Heart right ventricle (tissue), 16 donors: ENCODE measurements at places on chromosomes 11 and 22. TPM values are rescaled to one million over a fixed set of nuclear protein-coding genes. Genes with fewer than 3 reads are reported as not detected.
A peak's percentile ranks its signal among the peaks of the same experiment; 100 is the strongest.

ADM gene
- 5.1 TPM for total RNA-seq

KDM4D gene
- total RNA-seq = 0.79 TPM

PLEKHB1 gene
- 13.4 TPM for total RNA-seq

FBLN1 gene
- total RNA-seq = 44.5 TPM

IGLL1 gene
- not detected for total RNA-seq

RRAS2 gene
- 27.7 TPM for total RNA-seq

AAMDC gene
- 88.3 TPM for total RNA-seq

DCUN1D5 gene
- 18.7 TPM for total RNA-seq

KRTAP5-1 gene
- total RNA-seq = not detected

DEUP1 gene
- total RNA-seq = not detected

DNA sequence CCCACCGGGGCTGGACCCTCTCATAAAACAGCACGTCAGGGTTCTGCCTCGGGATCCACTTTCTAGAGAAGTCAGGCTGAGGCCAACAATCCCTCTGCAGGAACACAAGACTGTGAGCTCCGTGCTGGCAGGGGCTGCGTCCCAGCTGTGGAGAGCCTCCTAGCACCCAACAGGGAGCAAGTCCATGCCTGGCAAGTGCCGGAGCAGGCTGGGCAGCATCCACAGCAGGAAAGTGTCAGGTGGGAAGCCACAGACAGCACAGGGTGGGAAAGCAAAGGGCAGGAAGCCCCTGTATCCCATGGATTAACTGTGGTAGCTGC, 682.3 kb downstream of the TBC1D22A start:
- no peak for DNase-seq

GRCh38 chr11:96317571-96317970, 25.4 kb downstream of the MAML2 start:
- no peak for DNase-seq

GRCh38 chr22:29821291-29822016, 16.6 kb downstream of the ASCC2 start:
- peak; percentile 81 for DNase-seq

DNA sequence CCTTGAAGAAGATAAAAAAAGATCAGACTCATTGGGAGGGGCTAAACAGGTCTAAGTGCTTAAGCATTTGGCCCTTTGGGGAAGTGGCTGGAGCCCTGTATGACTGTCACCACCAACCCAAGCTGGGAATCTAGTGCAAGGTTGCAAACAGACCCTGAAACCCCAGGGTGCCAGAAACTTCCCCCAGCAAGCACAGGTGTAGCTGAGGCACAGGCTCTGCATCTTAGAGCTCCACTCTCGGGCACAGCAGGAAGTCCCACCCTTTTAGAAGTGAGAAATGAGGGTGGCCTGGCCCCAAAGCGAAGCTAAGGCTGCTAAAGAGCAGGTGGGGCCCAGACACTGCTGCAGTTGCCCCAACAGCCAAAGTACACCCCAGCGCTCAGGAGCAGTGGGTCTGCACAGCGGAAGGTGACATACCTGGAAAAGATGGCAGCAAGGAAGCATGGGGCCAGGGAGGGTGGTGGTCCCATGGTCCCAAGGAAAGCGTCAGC, 5.8 kb upstream of the KDM2A start:
- no peak for DNase-seq

GRCh38 chr11:36265793-36266628, 23.2 kb downstream of the COMMD9 start:
- DNase-seq = peak; percentile 20

- DNase-seq = no peak
These were observed 1295.9 kb downstream of the JRKL start for GRCh38 chr11:97685695-97686094.

DNA sequence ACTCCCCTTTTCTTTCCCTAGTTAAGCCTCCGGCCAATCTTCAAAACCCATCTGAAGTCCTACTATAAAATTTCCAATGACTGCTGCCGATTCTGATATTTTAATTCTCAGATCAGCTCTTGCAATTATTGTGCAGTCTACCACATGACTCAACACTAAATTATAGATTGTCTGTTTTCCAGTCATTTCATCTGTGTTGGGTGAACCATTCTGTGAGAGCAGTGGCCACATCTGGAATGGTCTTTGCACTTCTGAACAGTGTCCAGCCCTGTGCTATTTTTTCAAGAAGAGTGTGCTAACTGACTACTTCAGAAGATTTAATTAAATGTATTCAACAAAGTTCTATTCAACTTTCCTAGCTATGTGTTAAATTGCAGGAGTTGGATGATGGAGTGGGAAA, 47.2 kb upstream of the MMP7 start:
- no peak for DNase-seq

- peak; percentile 38 for DNase-seq
These were observed 787 bp downstream of the LRRC10B start for GRCh38 chr11:61509043-61510029.

DNA sequence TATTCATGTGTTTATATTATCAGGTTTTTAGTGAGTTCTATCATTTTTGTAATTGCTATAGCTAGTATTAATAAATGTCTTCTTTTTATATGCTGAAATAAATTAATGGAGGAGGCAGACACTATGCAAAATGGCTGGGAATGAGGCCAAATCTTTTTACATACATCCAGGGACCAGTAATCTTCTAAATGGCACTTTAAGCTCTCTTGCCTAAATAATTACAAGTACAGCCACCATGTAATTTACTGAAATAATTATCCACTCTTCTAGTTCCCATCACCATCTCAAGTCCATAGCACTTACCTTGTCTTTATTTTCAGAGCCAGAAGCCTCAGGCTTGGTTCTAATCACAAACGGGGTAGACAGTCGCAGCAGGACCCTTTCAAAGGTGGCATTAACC, 79.1 kb downstream of the GUCY1A2 start:
- no peak for DNase-seq

DNA sequence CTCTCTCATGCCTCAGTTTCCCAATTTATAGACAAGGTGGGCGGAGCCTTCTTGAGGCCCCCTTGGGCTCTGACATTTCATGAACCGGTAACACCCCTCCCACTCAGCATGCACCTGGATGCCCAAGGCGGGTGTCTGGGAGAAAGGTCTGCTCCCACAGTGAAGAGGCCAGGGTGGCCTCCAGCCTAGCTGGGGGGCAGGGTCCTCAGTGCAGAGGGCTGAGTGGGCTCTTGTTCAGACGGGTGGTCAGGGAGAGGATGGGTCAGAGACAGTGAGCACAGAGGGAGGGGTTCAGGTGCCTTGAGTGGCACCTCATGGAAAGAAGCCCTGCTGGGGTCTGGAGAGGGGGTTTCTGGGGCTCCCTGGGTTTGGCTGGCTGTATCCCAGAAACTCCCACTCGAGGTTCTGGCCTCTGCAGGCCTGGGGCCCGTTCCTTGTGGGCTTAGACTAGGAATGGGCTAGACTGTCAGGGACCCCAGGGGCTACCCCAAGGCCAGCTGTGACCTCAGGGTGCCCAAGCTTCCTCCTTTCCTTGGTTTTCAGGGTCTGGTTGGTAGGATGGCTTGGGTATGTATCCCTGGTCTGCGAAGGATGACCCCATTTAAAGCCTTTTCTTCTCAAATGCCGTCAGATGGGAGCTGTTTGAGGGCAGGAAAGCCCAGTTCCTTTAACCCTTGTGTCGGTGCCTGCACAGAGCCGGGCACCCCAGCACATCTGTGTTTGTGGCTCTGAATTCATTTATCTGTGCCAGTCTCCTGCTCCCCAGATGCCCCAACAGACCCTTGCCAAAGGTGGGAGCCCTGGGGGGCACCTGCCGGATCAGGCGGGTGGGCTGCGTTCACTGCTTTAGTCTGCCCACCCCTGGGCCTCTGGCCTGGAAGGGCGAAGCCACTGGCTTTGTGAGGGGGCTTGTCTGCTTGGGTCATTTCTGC, 1.2 kb downstream of the SYNGR1 start:
- DNase-seq = no peak

GRCh38 chr11:3781423-3781822, 15.9 kb downstream of the NUP98 start:
- DNase-seq = no peak

DNA sequence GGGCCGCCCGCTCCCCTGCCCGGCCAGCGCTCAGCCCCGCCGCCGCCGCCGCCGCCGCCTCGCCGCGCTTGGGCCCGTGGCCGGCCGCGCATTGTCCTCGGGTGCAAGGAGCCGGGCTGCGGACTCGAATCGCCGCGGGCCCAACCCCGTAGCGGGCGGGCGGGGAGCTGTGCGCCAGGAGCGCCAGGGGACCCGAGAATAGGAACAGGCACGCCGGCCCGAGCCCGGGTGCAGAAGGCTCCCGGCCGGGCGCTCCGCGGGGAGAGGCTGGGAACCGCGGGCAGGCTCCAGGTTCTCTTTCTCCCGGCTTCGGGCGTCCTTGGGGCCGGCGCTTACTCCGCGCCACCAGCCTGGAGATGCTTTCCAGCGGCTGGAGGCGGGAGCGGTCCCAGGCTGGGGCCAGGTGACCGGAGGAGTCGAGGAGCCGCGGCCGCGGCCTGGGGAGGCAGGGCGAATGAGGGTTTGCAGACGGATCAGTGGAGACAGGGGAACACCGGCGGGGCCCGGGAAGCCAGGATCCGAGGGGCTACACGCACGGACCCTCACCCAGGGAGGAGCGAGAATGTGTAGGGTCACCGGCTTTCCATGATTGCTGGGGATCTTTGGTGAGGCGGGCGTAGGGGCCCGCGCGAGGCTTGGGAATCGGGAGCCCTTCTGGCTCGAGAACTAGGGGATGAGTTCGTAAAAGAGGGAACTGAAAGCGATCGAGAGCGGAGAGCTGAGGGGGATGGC, 726 bp downstream of the PKNOX2 start:
- no peak for DNase-seq

DNA sequence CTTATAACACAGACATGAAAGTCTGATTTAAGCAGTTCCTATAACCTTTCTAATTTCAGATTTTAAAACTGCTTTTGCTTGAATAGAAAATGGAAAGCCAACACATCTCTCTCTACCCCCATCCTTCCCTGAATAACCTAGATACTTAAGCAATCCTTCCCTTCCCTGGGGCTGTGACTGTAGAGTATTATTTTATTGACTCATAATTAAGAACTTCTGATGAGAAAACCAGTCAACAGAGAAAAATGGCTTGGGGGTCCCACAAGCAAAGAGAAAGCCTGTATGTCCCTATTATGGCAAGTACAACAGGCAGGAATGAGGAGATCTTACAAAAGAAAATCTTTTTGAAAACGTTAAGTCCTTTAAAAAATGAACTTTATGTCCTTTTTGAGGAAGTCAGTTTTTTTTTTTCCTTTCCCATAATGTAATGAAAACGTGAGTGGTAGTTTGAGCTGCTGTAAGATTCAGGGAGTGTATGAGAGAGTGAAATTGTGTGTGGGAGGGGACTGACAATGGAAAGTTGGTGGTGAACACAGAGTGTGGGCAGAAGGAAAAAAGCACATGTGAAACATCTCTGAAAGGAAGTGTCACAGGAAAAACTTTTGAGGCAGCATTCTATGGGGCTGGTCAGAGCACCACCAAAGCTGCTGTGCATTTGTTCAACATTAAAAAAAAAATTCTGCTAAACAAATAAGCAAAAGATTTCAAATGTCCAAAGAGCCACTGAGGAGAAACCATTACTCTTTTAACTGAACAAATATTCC, 154.6 kb downstream of the MAML2 start:
- no peak for DNase-seq

DNA sequence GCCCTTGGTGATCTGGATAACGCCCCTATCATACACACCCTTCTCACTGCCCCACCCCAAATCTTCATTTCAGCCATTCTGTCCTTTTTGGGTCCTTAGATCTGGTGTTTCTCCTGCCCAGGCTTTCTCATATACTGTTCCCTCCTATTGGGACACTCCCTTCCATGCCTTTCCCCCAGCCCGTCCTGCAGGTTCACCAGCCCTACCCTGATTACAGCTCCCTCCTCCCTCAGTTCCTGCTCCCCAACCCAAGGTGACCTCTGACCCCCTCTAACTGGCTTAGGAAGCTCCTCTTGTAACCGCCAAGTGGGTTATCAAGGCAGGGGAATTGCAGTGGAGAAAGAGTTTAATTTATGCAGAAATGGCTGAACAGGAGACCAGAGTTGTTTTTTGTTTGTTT, 13.0 kb downstream of the MTFP1 start:
- DNase-seq = no peak

GRCh38 chr11:71446942-71447688, 1.1 kb downstream of the DHCR7 start:
- no peak for DNase-seq

DNA sequence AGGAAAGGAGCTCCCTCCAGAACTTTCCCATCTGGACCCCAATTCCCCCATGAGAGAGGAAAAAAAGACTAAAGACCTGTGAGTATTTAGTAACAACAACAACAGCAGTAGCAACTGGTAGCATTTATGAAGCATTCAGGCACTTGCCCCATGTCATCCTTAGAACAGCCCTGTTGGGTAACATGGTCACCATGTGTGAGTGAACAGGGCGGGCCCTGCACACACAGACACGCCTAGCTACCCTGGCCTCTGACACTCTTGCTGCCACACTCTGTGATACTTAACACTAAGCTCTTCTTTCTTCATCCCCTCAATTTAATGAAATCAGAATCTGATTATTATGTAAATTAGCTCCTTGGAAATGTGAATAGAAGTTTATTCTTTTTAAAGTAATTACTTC, 26.1 kb upstream of the SLC25A18 start:
- DNase-seq = no peak

DNA sequence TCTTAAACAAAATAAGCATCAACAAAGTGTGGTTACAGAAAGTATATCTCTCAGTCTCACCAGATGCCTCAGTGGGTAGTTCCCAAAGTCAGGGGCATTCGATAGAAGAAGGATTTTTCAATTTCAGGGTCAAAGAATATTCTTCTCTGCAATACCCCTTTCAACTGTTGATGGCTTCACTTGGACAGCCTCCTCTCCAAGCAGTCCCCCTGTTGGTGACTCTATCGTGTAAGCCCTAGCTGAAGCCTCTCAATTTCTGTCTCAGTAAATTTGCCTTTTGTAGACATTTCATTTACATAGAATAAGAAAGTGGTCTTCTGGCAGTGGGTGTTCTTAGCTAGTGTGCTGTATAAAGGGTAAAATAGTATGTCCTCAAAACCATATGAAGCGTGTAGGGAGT, 11.3 kb upstream of the CCDC83 start:
- no peak for DNase-seq

DNA sequence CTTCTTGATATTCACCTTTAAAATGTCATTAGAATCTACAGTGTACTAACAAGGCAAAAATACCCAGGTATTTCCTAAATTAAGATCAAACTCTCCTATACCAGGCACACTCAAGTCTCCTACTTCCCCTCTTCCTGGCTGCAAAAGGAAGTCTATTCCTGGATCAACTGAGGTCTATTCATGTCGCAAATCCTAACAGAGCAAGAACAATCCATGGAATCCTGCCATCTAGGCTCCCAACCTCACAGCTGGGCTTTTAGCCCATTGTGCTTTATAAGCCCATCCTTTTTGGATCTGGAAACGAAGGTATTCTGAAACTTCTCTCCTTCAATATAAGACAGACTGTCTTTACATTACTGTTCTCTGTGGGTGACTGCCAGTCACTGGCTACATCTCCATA, 161.8 kb downstream of the SOX6 start:
- DNase-seq = peak; percentile 69
